ENCODE measurements at places on chromosomes 2 and 18.

DNA sequence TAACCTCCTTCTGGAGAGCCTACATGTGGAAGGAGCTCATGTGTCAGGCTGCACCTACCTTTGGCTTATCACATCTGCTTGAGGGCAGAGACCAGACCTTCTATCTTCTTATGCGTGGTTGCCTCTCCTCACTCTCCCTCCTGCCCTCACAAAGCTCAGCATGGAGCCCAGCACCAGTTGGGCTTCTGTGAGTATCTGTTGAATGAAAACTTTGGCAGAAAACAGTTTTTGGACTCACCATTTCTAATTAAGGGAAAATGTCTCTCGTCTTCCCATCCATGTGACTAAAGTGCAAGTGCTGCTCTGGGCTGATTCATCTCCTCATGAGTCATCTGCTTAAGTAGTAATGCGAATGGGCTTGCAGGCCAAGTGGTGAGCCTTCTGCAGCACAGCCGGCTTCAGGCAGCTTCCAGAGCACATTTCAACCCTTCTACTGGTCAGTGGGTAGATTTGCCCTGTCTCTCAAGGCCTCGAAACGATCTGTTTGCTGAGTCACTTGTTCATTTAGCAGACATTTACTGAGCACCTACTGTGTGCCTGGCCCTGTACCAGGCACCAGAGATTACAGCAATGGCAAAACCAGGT lies 102.6 kb downstream of the VSNL1 start:
- DNase-seq: peak; percentile 63

GRCh38 chr2:109614715-109615636 lies 812 bp downstream of the SOWAHC start:
- DNase-seq: peak; percentile 35

DNA sequence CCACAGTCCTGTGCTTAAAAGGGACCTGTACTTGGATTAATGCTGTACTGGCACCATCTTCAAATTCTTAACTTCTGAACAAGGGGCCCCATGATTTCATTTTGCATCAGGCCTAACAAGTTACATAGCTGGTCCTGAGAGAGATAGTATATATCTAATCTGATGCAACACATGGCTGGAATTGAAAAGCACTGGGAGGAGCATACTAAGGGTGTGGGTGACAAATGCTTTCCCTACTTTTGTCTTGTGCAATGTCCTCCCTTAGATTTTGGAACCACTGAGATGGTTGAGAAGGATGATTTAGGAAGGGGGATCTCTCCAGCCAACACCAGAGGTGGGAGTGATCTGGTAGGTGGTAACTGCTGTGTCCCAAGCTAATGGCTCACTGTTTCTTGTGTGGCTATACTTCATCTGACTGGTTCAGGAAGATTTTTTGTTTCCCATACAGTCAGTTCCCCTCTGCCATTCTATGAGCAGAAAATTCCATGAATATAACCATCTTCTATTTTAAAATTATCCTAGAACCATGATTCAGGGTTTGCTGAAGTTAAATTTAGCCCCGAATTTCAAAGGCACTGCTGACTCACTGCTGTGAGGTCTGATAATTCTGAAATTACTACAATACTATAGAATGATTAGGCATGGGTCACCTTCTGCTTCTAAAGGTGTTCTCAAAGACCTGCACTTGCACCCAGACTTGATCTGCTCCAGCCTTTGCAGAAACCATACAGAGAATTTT lies 108.3 kb upstream of the NCKAP5 start:
- DNase-seq: peak; percentile 36

DNA sequence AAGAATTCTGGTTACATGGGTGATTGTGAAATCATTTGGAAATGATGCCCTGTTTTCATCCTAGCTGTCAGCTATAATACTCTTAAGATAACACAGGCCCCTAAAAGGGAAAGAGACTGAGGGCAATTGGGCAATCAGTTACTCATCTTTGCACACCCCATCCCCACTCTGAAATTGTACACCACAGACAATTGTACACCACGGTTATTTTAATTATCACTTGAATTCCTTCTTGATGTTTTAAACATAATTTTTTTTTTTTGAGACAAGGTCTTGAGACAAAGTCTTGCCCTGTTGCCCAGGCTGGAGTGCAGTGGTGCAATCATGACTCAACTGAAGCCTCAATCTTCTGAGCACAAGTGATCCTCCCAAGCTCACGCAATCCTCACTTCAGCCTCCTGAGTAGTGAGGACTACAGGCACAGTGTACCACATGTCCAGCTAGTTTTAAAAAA lies 862.4 kb upstream of the ACVR2A start:
- no peak for DNase-seq

- peak; percentile 31 for DNase-seq
Observed at GRCh38 chr2:39435741-39436591, 1.1 kb downstream of the MAP4K3 start.

DNA sequence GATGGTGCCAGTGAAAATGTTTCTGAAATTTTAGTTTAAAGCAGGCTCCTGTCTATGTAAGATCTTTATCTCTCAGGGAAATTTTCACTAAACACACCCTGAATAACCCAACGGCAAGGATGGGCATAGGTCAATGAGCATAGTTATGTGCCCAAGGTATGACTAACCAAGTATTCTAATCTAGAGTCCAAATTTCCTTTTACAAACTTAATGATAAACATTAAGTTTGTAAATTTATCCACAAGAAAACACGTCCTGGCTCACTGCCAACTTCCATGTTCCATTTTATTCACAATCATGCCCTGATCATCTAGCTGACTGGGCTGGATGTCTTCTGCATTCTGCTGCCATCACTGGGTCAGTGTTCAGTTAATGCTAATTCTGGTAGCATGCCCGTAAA lies 151.2 kb downstream of the SRBD1 start:
- no peak for DNase-seq

GRCh38 chr2:145038041-145038525 lies 518.2 kb upstream of the ZEB2 start:
- no peak for DNase-seq

GRCh38 chr2:43605079-43605655 lies 9.3 kb upstream of the THADA start:
- peak; percentile 63 for DNase-seq

GRCh38 chr2:162056796-162057399 lies 17.1 kb downstream of the DPP4 start:
- DNase-seq: no peak

DNA sequence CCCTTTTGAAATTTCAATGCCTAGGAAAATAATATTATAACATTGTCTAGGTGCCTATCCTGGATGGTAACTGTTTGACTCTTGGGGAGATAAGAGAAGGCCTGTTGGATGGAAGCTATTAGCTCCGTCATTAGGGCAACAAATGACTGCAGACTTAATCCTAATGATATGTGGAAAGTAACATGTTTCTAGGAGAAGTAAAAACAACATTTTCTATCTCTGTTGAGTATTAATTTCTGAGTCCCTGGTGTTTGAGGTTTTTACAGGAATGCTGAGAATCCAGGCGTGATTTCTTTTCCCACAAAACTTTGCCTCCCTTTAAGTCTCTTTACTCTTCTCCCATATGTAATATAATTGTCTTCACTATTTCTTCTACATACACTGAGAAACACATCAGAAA lies 159.1 kb downstream of the GALNT1 start:
- DNase-seq: no peak

DNA sequence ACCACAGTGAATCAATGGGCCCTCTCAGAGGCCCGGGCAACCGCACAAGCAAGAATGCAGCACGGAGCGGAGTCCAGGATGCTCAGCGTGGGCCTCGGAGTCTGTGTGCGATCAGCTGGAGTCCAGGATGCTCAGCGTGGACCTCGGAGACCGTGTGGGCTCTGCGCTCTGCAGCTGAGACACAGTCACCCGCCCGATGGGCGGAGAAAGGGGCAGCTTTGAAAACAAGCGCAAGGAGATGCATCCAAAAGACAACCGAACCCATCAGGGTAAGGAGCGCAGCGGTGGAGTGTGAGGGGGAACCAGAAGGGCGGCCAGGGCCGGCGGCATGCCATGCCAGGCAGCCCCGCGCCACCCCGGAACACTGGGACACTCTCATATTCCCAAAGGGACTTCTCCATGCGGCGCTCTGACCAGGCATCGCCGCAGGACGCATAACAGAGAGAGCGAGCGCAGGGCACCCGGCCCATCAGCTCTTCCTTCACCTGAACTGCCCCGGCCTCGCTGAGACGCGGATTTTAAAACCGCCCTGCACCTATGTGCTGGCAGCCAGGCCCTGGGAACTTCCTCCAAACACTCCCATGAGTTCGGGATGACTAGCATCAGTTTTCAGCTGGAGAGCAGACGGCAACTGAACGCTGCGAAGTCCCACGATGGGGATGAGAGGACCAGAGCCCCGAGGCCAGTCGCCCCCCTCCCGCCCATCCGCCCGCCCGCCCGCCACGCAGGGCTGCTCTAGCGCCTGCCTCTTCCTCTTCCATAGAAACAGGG lies 44.7 kb downstream of the MC5R start:
- no peak for DNase-seq

DNA sequence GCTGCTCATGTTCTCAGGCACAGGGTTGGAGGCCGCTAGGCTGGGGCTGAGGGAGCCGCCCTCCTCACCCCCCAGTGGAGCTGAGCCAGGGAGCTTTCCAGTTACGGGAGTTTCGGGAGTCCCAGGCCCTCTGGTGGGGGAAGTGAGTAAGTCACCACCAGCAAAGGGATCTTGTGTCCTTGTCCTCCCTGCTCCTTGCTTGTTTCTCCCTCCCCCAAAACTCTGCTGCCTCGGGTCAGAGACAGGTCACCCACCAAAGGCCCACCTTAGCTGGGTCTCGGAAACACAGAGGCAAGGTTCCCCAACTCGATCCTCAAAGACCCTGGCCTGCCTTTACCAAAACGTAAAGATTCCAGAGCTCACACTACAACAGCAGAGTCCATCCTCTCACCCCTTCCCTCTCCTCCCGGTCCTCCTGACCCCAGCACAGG lies 60.5 kb upstream of the POMC start:
- DNase-seq: peak; percentile 89
